ENCODE measurements at places on chromosomes 13 and 19.

DNA sequence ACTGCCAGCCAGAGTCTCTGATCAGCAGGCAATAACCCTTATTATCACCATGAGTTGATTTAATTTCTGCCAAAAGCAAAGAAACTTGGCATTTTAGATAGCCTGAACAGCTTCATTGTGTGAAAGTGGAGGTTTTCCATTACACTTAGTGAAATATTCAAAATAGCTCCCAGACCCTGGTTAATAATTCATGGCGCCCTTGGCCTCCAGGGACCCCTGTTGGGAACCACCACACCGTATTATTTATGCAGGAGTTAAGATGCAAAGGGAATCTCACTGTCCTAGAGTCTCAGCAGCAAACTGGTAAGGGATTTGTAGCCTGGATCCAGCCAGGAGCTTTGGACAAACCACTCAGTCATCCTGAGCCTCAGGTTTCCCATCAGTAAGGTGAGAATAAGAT is 110.0 kb upstream of the PABPC3 start:
- DNase-seq, result no peak

- DNase-seq, result no peak
Measured at GRCh38 chr13:80040196-80040980, 300.5 kb downstream of the SPRY2 start.

DNA sequence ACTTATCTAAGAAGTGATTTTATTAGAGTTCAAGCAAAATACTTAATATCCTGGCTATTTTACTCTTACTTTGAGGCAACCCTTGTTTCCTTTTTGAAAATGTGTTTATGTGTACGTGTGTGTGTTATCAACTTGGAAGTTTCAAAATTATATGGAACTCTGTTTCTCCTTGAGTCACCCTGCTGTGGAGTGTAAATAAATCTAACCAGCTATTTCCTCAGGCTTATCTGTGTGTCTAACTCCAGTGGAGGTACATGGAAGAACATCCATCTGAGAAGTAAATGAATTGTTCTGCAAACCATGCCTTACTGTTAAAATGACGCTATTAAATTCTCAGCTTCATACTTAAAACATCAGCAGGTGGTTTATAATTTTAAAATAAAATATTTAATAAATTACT is 583.4 kb upstream of the SLITRK5 start:
- no peak for DNase-seq

DNA sequence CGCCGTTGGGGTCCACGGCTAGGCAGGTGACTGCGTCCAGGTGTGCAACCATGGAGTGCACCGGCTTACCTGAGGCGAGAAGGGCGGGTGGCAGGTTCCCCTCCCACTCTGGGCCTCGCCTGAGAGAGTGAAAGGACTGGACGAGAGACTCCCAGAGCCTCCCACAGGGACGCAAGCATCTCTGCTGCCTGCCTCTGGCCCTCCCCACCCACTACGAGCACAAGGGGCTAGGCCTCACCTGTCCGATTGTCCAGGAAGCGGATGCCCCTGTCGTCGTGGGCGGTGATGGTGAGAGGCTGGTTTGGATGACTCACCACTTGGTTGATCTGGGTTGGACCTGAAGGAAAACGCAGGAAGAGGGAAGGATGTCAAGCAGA is 5.1 kb upstream of the PRKD2 start:
- no peak for DNase-seq

DNA sequence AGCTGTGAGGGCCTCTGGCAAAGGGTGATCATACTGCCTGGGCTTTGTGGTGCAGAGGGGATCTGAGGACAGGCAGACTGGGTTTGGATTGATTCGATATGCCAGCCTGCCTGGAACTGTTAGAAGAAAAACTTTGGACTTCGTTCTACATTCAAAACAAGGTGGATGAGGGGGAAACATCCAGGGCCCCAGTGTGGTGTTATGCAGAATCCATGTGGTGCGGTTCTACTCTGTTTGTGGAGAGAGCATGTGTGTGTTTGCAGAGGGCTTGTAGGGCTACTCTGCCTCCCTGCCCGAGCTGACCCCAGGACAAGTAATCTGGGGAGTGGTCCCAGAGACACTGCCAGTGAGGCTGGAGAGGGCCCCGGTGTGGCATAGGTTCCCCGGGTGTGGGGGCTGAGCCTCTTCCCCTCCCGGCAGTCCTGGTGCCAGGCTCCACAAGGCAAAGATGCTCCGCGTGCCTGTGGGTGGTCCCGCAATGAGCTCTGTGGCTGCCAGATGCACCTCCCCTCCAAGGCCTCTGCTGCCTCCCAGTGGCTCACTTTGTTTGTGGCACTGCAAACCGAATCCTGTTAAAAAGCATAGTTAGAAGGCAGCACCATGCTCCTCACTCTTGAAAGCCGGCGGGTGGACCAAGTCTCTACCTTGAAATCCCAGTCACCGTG is 22.3 kb upstream of the TFDP1 start:
- peak; percentile 47 for DNase-seq

GRCh38 chr13:43061496-43062280 is 38.3 kb downstream of the DNAJC15 start:
- DNase-seq, result no peak

DNA sequence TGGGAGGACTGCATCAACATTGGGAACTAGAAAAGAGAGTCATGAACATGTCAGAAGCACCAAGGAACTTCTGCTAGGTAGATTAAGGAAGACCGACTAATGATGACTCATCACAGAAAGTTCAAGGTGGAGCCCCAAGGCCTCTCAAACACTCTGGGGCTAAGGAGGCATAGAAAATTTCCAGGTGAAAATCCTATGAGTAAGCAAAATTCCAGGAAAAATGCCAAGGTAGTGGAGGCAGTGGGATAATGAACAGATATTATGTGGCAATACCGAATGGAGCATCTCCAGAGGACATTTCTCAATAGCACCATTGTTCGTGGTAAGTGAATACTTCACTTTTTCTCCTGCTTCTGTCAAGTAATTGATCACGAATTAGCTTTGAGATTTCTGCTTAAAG is 336.5 kb downstream of the MZT1 start:
- no peak for DNase-seq

- DNase-seq, result no peak
Measured at GRCh38 chr13:110923086-110923485, 8.2 kb upstream of the ANKRD10 start.

- no peak for DNase-seq
Measured at GRCh38 chr19:32196690-32197420, 148.6 kb upstream of the ZNF507 start.

- no peak for DNase-seq
Measured at GRCh38 chr19:30360376-30361106, 11.6 kb upstream of the ZNF536 start.

Measured in CD4-positive, alpha-beta T cell treated with Interleukin-6 for 4 hours (primary cell).